Stimulated activated CD4-positive, alpha-beta T cell treated with anti-CD3 and anti-CD28 coated beads, Interleukin-4, amount 100 ng/mL, for 4 hours (primary cell): ENCODE measurements at places on chromosomes 3 and 15.

- DNase-seq, result no peak
Observed at GRCh38 chr3:46383211-46383950, 12.6 kb downstream of the CCR5 start.

- no peak for DNase-seq
Observed at GRCh38 chr3:23701716-23702597, 103.8 kb upstream of the UBE2E1 start.

DNA sequence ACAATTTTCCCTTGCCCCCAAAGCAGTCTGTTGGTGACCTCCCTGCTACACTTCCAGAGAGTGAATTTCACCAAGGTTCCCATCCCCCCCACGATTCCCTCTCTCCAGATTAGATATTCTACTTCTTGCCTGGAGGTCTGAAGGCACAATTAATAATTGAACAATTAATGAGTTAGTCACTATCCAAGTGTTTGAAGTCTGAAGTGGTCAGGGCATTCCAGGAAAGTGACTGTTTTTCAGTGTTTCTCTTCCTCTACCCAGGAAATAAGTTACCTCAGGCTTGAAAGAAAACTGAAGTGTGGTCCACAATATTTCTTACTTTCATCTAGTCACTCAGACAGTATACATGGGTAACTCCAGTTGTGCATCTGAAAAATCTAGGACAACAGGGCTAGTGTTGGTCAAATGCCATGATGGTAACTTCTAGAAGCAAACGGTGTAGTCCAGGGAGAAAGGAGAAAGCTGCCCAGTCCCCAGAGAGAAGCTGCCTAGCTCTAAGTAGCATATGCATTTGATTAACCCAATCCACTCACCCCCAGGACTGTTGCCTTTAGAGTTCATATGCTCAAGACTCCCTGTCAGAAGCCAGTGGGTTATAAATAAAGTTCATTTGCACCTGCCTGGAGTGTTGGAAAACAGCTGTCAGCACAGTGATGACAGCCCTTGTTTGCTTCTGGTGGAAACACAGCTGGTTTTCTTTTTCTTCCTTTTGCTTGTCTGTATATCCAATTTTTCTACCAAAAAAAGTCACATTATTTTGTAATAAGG lies 2.3 kb upstream of the TM4SF4 start:
- no peak for DNase-seq

- DNase-seq, result no peak
Observed at GRCh38 chr3:41357271-41357670, 158.0 kb downstream of the CTNNB1 start.

DNA sequence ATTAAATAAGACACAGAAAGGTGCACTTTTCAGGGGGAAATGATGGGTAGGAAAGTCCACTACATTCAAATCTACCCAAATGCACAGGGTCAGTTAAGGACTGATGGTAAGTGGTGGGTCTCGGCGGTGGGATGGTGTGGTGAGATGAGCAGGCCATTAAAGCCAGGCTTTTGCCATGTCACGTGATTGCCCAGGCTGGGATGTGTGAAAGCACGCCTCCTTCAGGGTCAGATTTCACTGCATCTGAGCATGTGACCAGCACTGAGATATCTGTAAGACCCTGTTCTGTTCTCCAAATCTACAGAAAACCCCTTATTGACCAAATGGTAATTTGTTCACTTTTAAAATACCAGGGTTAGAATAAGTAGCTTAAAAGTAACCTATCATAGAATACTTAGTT lies 301.5 kb downstream of the MEX3B start:
- DNase-seq, result no peak

- DNase-seq, result no peak
Observed at GRCh38 chr15:76470691-76471090, 134.1 kb downstream of the ISL2 start.

- DNase-seq, result no peak
Observed at GRCh38 chr15:30997270-30997669, 5.8 kb upstream of the MTMR10 start.

- no peak for DNase-seq
Observed at GRCh38 chr3:113065336-113065735, 74.6 kb downstream of the GTPBP8 start.
